ENCODE measurements at places on chromosomes 2 and 18. TPM values are rescaled to one million over a fixed set of nuclear protein-coding genes. Genes with fewer than 3 reads are reported as not detected.

Gene DNAH7
- 0.09 TPM for total RNA-seq

Gene CIB4
- not detected for total RNA-seq

Gene PLCD4
- total RNA-seq, result 0.85 TPM

Gene SERPINB10
- total RNA-seq, result 0.09 TPM

Gene BCL11A
- 0.36 TPM for total RNA-seq

Gene HRH4
- total RNA-seq, result not detected

Gene VAMP8
- total RNA-seq, result 16.8 TPM

Gene MAP3K19
- total RNA-seq, result not detected
